ENCODE measurements at places on chromosomes 16 and 17.

- no peak for DNase-seq
These were observed 2.4 kb downstream of the TMEM101 start for GRCh38 chr17:44012391-44012790.

DNA sequence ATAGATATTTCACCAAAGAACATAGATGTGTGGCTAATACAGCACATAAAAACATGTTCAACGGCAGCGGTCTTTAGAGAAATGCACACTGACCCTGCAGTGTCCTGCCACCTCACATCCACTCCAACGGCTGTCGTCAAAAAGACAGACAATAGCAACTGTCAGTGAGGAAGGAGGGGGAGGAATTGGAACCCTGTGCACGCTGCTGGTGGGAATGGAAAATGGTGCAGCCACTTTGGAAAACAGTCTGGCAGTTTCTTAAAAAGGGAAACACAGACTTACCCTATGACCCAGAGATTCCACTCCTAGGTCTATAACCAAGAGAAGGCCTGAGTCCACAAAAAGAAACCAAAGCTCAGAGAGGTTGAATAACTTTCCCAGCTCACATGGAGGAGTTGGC is 7.7 kb downstream of the CEP295NL start:
- no peak for DNase-seq

- no peak for DNase-seq
These were observed 6.4 kb downstream of the PHKB start for GRCh38 chr16:47467501-47467900.

DNA sequence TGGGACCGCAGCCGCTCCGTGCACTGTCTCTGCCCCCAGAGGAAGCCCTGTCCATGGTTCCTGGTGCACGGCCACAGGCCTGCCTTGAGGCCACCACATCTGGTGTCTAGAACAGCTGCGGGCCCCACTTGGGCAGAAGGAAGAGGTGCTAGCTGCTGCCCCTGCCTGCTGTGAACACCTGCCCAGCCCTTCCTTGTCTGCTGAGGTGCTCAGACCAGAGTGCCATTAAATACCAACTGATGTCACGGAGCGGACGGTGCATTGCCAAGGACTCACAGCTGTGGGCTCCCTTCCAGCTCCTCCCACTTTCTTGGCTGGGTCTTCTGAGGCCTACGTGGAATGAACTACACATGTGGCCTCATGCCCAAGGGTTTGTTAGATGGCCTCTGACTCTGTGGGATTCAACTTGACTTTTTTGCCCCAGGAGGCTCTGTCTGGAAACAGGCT is 146.1 kb downstream of the RAB11FIP4 start:
- DNase-seq, result no peak

- DNase-seq, result no peak
These were observed 98.4 kb downstream of the ADCY9 start for GRCh38 chr16:4017807-4018206.

DNA sequence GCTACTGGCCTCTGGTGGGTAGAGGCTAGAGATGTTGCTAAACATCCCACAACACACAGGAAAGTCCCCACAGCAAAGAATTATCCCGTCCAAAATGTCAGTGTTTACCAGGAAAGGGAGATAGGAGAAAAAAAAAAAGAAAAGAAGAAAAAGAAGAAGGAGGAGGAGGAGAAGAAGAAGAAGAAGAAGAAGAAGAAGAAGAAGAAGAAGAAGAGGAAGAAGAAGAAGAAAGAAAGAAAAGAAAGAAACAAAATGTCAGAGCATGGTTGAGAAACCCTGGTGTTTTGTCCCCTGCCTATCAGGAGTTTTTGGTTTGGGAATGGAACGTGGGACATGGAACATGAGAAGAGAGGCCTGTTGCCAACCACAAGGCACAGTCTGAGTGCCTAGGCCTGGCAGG is 2.4 kb downstream of the TMEM95 start:
- DNase-seq, result no peak

GRCh38 chr16:1900452-1900774 is 17.8 kb downstream of the HS3ST6 start:
- peak; percentile 90 for DNase-seq

DNA sequence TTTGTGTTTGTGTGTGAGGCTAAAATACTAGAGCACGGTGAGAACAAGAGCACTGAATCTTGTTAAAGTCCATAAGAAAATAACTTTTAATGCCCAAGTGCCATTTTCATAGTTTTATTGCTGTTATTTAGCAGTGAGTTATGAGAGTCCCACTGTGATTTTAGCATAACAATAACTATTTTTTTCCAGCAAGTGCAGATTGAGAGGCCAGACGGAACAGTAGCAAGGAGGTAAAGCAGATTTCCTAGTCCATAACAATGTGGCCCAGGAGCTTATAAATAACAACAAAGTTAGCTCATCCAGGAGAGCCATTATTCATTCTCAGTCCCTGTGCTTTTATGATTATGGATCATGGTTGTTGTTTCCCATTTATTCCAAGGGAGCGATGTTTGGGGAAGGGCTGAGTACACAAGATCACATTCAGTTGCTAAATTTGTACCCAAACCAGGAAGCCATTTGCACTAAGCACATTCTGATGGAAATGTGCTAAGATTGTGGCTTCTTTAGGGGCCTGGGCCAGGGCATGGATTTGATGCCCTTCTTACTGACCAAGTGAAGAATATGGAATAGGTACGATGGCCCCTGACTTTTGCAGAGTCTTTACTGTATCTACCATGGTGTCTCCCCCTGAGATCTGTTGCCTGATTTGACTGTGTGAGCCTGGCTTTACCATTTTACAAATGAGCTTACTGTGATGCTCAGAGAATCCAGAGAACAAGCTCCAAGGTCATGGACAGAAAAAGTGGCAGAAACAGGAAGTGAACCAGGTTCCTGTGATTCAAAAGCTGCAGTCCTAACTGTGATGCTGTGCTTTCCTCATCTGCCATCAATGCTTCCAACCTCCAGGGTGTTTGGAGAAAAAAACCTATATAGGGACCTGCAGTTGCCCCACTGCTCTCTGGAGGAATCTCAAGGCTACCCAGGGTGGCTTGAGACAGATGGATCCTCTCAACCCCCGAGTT is 204.7 kb upstream of the HSBP1 start:
- no peak for DNase-seq

DNA sequence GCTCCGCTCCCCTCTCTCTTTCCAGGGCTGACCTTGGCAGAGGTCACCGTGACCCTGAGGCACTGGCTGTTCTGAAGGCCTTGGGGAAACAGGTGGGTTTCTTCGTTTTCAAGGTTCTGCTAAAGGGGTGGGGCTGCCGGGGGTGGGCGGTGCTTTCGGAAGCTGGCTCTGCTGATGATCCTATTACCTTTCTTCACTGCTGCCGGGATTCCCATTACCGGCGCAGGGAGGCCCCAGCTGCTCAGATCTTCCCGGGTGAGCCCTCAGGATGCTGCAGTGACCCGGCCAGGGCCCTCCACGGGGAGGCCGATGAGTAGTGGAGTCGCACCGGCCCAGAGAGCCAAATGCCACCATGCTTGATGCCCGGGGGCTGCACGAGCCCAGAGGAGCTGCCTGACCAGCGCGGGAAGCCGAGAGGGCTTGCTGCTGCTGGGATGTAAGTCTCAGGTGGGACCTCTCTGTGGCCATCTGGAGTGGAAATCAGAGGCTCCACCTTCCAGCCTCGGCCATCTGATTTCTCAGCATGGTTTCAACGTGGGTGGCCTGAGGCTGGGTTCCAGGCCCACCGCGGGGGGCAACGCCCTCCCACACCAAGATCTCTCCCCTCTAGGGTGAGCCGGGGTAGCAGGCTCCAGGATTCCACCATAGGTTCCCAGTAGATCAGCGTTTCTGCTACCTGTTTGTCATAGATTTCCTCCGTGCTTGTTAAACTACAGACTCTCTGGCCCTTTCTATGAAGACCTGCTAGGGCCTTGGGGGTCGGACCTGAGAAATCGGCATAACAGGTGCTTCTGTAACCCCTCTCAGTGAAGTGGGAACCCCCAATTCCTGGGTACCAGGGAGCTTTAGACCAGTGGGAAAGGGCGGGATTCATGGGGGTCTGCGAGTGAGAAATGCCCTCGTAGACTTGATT is 21.6 kb upstream of the ADCY7 start:
- DNase-seq, result no peak

- no peak for DNase-seq
These were observed 87.3 kb downstream of the TMEM100 start for GRCh38 chr17:55635253-55635914.

DNA sequence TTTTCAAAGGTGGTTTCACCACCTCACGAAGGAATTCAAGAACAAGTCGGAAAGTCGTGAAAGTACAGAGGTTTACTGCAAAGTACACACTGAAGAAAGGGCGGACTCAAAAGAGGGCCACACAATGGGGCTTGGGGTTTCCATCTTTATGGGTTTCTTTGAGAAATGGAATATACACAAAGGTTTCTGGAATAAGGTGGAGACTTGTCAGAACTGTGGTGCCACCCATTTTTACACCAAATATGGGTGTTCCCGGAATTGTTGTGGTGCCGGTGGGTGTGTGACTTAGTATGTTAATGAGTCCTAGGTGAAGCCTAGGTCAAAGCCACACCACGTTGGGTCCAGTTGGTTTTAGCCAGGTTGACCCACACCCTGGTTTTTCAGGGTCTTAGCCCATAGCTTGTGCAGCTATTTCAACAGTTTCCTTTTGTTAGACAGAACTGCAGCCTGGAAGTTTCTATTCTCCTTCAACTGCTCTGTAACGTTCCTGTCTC is 567 bp upstream of the GCSH start:
- no peak for DNase-seq

DNA sequence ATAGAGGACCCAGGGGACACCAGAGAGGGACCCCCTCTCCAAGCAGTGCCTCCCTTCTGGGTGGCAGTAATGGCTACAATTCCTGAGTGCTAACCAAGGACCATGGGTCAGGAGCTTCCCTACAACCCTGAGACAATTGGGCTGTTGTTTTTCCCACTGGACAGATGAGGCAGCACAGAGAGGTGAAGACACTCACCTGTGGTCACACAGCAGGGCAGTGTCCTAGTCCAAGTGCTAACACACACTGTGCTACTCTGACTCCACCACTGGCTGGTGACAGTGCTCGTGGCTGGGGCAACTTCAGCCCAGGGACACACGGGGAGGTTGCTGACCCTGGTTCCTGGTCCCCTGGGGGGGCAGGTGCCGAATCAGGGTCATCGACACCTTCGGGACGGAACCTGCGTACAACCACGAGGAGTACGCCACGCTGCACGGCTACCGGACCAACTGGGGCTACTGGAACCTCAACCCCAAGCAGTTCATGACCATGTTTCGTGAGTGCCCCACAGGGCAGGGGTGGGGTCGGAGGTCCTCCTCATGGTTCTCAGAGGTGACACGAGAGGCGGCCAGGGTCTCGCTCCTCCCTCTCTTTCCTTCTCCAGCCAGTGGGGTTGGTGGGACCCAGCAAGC is 58.1 kb downstream of the MGAT5B start:
- no peak for DNase-seq

GRCh38 chr17:17391668-17392370 is 85.0 kb upstream of the MED9 start:
- DNase-seq, result no peak

DNA sequence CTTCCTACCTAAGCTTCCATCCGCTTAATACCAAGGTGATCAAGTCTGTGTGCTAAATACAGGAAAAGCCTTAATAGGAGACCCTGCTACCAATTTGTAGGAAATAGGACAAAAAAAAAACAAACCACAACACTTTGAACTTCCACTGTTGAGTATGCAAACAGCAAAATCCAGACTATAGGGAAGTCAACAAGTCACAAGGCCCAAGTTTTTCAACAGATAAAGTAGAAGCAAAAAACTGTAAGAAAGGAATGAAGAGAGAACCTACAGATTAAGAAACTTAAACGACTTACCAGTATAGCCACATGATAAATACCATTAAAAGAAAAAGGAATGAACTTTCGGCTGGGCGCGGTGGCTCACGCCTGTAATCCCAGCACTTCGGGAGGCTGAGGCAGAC is 7.4 kb downstream of the USP22 start:
- no peak for DNase-seq

- DNase-seq, result no peak
These were observed 154.8 kb downstream of the SALL1 start for GRCh38 chr16:50996166-50996829.

- DNase-seq, result no peak
These were observed 41.0 kb downstream of the CHCT1 start for GRCh38 chr17:60463157-60463835.

DNA sequence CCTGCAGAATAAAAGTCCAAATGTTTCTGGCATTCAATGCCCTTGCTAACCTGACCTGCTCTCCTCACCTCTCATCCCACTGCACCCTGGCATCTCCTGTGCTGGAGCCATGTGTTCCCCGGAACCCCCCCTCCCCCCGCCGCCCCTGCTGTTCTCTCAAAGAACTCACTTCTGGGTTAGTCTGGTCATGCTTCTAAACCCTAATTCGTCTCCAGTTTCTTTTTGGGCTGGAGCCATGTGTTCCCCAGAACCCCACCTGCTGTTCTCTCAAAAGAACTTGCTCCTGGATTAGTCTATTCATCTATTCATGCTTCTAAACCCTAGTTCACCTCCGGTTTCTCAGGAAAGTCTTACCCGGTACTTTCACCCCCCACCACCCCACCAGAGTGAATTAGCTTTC is 808 bp upstream of the ALOX15 start:
- no peak for DNase-seq

DNA sequence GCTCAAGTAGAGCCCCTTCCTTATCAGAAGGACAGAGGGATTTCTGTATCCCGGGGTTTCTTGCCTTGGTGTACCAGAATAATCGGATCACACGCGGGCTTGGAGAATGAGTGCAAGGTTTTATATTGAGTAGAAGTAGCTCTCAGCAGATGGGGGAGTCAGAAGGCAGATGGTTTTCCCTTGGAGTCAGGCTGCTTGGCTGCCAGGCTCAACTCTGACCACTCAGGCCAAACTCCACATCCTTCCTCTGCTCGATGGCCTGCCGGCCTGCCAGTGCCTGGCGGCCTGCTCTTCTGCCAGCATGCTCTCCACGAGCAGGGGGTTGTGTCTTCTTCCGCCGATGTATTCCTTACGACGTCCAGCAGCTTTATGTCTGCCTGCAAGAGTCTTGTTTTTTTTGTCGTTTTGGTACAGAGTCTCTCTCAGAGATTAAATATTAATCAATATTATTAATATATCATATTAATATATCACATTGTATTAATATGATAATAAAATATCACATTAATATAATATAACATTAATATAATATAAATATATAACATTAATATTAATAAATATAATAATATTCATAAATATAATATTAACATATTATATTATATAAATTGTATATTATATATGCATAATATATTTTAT is 229.2 kb upstream of the WSCD1 start:
- DNase-seq, result no peak

DNA sequence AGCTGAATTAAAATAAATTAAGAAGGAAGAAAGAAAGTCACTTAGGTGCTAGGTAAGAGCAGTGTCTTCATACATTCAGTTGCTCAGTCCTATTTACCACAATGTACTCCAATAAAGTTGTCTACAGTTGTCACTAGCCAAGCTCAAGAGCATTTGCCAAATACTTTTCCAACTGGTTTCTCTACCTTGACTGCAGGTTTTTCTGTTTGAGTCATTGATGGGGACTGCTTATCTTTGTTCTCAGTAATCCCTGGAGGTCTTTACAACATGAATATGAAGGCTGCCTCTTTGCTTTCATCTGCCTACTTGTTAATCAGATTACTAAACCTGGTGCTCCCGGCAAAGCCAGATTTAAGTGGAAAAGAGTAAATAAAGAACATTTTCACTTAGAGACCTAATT is 64.6 kb upstream of the CLEC18B start:
- no peak for DNase-seq

GRCh38 chr17:61660746-61661485 is 69.9 kb upstream of the NACA2 start:
- no peak for DNase-seq
